Calu3 (cell line): ENCODE measurements at places on chromosomes 16 and 17.

- no peak overlapping the region for H3K4me3 ChIP-seq
- H3K27me3 ChIP-seq = no peaks in the 10 kb centered on the region
- H3K4me1 ChIP-seq = no peaks in the 10 kb centered on the region
- H3K36me3 ChIP-seq = no peaks in the 10 kb centered on the region
- DNase-seq = no peak
- H3K27ac ChIP-seq = no peak overlapping the region
These were observed 41.0 kb upstream of the SREBF1 start for GRCh38 chr17:17877529-17878358.

DNA sequence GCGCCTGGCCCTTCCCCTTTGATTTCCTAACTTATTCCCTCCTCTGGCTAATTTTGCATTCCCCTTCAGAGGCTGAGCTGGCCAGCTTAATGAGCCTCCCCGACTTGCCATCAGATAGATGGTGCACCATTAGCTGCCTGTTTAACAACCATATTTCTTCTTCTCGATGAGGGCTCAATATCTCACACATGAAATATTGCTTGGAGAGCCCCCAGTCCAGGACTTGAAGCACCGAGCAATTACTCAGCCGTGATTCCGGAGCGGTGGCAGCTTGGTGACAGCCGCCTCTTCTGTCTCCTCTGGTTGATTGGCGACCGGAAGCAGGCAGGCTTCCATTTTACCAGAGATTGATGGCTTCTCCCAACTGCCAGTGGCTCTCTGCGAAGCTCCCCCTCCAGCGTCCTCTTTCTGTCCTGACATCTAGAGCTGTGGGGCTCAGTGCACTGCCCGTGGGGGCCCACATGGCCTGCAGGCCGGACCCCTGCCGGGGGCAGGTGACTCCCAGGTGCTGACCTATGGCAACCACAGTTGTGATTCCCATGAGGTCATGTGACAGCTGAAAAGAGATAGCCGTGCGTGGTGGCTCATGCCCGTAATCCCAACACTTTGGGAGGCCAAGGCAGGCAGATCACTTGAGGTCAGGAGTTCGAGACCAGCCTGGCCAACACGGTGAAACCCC is 133.7 kb upstream of the SEC14L1 start:
- H3K4me1 ChIP-seq = peaks cover 10% of the 10 kb centered on the region
- no peak overlapping the region for H3K4me3 ChIP-seq
- peaks cover 59% of the 10 kb centered on the region for H3K27me3 ChIP-seq
- DNase-seq = no peak

DNA sequence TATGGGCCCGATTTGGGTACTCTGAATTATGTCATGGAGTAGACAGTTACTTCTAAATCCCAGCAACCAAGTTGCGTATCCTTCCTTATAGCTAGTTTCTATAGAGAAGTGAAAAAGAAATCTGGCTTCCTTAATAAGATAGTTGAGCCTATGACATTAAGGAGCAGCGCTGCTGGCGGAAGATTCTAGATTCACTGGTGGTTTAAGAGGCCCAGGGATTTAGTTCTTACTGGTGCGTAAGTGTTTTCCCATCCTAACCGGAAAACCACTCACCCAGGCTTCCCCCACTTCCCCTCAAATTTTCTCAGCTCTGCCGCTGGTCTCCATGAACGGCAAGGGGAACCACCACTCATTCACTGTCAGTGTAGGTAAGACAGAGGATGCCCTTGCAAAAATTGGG is 230.4 kb downstream of the CPPED1 start:
- H3K27ac ChIP-seq = no peak overlapping the region
- peaks cover 9% of the 10 kb centered on the region for H3K4me1 ChIP-seq
- no peak overlapping the region for H3K4me3 ChIP-seq
- no peaks in the 10 kb centered on the region for H3K36me3 ChIP-seq
- DNase-seq = no peak

DNA sequence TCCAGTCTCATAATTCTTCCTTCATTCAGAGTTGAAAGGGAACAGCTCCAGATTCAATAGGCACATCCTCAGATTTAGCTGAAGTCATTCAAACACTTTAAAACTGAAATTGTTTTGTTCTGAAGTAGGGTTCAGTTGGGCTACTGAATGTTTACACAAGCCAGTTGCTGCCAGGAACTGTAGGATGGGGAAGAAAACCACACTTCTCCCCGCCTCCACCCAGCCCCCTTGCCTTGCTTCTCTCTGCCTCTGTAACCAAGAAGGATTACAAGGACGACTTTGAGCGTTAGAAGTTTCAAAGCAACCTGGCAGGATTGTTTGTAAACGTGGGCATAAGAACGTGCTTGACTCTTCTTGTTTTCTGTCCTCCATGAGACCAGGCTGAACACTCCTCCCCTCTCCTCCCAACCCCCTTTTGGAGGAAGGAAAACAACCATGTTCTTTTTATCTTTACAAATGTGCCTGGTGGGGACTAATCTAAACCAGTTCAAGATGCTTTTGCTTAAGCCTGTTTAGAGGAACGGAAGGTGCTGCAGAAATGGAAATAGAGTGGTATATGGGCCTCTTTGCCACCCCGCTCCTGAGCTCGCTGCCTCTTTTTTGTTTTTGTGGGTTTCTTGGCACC is 287.9 kb downstream of the FTO start:
- H3K27me3 ChIP-seq = no peaks in the 10 kb centered on the region
- H3K27ac ChIP-seq = no peak overlapping the region
- no peaks in the 10 kb centered on the region for H3K36me3 ChIP-seq

DNA sequence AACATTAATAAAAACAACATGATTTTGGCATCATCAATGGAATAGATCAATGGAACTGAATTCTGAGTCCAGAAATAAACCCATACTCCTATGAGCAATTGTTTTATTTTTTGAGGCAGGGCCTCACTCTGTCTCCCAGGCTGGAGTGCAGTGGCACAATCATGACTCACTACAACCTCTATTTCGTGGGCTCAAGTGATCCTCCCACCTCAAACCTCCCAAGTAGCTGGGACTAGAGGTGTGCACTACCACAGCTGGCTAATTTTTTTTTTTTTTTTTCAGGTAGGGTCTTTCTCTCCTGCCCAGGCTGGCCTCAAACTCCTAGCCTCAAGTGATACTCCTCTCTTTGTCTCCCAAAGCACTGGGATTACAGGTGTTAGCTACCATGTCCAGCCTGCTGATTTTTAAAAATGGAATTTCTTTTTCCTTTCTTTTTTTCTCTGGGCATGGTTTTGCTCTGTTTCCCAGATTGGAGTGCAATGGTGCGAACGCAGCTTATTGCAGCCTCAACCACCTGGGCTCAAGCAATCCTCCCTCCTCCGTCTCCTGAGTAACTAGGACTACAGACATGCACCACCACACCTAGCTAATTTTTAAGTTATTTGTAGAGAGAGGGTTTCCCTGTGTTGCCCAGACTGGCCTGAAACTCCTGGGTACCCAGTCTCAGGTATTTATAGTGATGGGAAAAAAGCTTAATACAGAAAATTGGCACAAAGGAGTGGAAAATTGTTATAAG is 7.3 kb upstream of the PRDM7 start:
- no peak overlapping the region for H3K4me3 ChIP-seq
- H3K4me1 ChIP-seq = no peaks in the 10 kb centered on the region
- DNase-seq = no peak
- H3K27me3 ChIP-seq = no peaks in the 10 kb centered on the region
- peaks cover 12% of the 10 kb centered on the region for H3K36me3 ChIP-seq

DNA sequence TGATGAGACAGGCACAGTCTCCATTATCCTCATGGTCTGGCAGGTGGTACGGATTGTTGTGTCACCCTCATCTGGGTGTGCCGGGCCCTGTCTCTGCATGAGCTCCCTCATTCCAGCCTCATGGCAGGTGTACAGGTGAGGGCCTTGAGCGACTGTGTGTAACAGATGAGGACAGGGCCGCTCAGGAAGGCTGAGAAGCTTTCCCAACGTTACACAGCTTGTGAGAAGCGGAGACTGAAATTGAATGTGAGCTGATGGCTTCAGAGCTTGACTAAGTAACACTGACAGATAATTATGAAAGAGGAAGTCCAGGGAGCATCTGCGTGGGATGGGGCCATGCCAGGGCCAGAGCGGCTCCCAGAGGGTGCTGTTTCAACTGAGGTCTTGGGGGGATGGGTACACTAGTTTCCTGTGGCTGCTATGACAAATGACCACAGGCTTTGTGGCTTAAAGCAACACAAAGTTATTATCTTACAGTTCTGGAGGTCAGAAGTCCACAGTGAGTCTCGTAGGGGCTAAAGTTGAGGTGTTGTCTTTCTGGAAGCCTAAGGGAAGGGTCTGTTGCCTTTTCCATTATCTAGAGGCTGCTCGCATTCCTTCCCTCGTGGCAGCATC is 36.7 kb downstream of the CMIP start:
- DNase-seq = no peak
- H3K4me3 ChIP-seq = no peak overlapping the region

DNA sequence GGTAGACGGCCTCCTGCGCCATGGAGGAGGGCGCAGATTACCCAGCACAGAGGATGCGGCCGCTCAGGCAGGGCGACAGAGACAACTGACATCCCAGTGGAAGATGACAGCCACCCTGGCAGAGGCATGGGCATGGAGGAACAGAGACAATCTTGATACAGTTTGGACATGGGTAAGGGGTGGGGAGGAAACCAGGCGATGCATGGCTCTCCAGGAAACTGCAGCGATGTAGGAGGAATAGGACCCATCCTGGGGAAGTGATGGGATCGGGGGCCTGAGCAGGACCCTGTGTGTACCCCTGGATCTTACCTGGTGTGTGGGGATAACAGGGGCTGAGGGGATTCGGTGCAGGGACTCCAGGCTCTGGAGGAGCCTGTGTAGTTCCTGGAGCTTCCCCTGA is 4.6 kb downstream of the OSBPL7 start:
- H3K4me1 ChIP-seq = peaks cover 22% of the 10 kb centered on the region
- H3K27ac ChIP-seq = no peak overlapping the region
- DNase-seq = no peak
- no peaks in the 10 kb centered on the region for H3K27me3 ChIP-seq
- H3K4me3 ChIP-seq = no peak overlapping the region

DNA sequence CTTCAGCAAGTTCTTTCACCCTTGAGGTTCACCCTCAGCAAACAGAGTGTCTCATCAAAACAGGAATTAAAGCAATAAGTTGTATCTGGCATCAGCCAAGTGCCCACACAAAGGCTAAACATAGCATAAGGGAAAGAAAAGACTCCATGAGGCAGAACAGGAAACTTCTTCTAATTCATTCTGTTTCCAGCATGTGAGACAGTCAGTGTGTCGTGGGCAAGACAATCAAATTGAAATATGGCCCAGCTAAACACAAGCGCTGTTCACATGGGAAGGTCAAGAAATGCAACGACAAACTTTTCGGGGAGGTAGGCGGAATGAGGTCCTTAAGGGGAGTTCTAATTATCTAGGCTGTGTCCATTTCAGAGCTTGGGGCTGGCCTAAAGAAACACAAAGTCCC is 393.4 kb downstream of the HAPSTR1 start:
- H3K4me3 ChIP-seq = no peak overlapping the region
- H3K27ac ChIP-seq = no peak overlapping the region
- DNase-seq = no peak
- no peaks in the 10 kb centered on the region for H3K36me3 ChIP-seq
- H3K4me1 ChIP-seq = no peaks in the 10 kb centered on the region

DNA sequence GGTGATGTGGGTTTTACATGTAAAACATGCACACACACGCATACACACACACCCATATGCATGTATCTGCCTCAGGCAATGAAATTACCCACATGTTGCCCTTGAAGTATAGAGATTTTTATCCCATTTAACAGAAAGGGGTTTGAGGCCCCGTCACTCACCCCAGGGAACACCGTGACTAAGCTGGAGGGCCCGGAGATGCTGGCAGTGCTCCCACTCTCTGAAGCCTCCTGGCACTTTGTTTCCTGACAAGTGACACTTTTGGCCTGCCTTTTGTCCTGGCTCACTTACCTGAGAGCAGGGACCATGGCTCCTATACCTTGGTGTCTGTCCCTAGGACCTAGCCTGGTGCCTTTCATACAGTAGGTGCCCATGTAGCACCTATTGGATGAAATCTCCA is 50.0 kb upstream of the TNRC6C start:
- no peaks in the 10 kb centered on the region for H3K36me3 ChIP-seq
- H3K4me1 ChIP-seq = no peaks in the 10 kb centered on the region
- H3K27me3 ChIP-seq = peaks cover 97% of the 10 kb centered on the region
- no peak for DNase-seq
- no peak overlapping the region for H3K4me3 ChIP-seq

DNA sequence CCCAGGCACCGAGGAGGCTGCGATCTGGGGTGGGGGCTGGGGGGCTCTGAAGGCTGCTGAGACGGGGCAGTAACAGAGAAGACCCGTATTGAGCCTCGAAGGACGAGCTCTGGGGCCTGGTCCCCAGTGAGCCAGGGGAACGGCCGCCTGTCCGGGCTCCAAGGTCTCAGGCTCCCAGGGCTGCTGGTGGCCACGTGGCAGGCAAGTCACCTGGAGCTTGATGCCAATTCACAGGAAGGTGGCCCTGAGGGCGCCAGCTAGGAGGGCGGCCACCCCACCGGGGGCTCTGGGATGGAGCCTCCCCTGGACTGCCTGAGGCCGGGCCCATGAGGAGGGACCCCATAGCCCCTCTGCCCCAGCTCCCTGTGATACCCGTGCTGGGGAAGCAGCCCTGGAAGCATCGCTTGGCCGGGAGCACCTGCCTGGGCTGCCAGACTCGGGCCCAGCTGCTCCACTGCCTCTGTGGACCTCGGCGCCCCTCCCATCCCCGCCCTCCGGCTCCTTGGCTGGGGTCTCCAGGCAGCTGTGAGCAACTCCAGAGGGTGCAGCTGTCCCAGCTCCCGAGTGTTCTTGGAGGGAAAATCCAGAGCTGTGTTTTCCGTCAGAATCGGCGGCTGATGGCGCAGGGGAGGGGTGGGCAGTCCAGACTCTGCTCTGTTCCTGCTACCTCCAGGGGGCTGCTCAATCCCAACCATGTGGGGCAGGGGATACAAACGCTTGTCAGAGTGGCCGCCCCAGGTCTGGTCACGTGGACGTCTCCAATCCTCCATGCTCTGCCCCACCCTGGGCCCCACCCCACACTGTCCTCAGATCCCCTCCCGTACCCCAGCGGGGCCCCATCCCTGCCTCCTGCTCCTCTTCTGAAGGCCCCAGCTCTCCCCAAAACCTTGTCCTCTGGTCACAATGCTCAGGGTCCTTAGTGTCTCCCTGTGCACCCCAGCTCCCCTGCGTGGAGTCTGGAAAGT is 67.2 kb upstream of the GNG13 start:
- no peak overlapping the region for H3K27ac ChIP-seq
- no peaks in the 10 kb centered on the region for H3K4me1 ChIP-seq
- DNase-seq = no peak
- no peaks in the 10 kb centered on the region for H3K27me3 ChIP-seq

- DNase-seq = no peak
- peaks cover 27% of the 10 kb centered on the region for H3K4me1 ChIP-seq
- H3K27me3 ChIP-seq = peaks cover 35% of the 10 kb centered on the region
These were observed 13.2 kb downstream of the CD7 start for GRCh38 chr17:82303944-82304808.

GRCh38 chr17:29954405-29954804 is 13.0 kb downstream of the EFCAB5 start:
- H3K4me3 ChIP-seq = no peak overlapping the region
- H3K36me3 ChIP-seq = no peaks in the 10 kb centered on the region
- no peaks in the 10 kb centered on the region for H3K27me3 ChIP-seq
- no peaks in the 10 kb centered on the region for H3K4me1 ChIP-seq
